Fibroblast of villous mesenchyme (primary cell): ENCODE measurements at places on chromosomes 12 and 14. TPM values are rescaled to one million over a fixed set of nuclear protein-coding genes. Genes with fewer than 3 reads are reported as not detected.

DNA sequence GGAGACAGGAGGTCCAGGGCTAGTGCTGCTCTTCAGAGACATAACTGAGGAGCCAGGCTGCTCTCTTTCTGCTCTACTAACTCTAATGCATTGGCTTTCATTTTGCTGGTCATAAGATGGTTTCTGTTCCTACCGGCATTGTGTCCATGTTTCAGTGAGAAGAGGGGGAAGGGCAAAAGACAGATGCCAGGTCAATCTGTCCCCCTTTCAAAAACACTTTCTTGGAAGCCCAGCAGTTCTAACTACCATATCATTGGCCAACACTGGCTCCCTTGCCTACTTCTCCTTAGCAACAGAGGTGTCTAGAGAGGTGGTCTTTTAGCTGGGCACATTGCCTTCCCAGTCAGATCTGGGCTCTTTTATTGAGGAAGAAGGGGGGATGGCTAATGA is 63.9 kb downstream of the TGFB3 start:
- no peak for DNase-seq

DDX47 gene
- total RNA-seq = 71.2 and 118 TPM in 2 replicates

DNA sequence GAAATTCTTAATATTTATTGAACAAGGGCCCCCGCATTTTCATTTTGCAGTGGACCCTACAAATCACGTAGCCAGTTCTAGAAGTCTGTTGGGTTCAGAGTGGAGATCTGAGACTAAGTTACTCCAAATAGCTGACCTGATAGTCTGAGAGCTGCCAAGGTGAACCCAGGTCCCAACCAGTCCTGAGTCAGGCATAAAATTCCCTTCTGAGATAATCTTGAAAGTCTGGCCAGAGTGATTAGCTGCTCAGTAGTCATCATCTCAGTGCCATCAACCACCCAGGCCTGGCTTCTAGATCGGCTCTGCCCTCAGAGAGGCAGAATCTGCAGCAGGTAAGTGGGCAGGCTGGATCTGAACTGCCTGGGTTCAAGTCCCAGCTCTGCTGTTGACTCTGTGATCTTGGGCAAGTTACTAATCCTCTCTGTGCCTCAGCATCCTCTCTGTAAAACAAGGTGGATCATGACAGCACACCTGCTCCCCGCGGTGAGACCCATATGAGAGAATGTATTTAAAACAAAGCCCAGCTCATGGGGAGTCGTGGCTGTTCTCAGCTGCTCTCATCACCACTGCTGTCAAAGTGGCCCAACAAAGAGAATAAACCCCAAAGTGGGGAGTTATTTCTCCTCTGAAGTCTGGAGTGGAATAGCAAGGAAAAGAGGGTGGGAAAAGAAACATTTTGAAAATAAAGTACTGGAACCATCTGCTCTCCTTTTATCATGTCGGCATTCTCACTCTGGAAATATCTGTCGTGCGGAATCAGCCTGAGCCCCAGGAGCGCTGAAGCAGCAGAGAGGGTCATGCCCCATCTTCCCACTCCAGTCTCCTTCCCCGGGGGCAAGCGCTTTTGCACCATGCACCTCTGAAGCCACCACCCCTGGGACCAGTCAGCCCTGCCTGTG is 193.3 kb downstream of the DPF3 start:
- no peak for DNase-seq

DNA sequence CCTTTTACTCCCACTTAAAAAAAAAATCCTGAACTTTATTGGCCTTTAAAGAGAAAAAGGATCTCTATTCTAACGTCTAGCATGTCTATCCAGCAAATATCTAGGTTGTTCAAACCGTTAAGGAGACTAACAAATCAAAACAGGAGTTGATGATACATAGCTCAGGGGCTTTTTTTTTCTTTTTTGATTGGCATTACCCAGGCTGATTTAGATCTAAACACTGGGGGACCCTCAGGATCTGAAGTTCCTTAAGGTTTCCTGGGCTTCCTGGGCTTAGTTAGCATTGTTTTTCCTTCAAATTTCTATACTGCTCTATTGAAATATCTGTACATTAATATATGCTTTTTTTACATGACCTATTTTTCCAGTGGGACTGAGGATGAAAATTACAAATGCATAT is 42.3 kb downstream of the EFCAB11 start:
- DNase-seq = no peak

EML5 gene
- total RNA-seq = 0.32 and 0.86 TPM in 2 replicates

DNA sequence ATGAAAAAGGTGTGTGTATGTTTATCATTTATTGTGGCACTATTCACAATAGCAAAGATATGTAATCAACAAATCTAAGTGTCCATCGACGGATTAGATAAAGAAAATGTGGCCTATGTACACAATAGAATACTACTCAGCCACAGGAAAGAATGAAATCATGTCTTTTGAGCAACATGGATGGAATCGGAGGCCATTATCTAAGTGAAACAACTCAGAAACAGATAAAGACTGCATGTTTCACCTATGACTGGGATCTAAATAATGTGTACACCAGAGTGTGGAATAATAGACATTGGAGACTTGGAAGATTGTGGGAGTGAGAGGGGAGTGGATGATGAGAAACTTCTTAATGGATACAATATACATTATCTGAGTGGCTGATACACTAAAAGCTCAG is 44.0 kb downstream of the CCER1 start:
- DNase-seq = no peak

DNA sequence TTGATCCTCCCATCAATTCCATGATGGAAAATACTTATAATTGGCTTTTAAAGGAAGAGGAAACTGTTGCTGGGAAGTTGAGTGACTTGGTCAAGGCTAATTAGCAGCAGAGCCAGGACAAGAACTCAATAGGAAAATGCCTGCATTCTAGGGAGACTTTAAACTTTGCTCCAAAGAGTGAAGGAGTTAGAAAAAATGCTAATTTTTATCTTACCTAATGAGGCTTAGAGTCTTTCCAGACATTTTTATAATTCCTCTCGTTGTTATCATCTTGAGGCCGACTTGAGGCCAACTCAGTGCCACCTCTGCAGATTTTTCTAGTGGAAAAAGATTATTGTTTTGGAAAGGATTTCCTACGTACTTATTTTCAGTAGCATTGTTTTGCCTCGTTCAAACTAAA is 344.6 kb downstream of the ETNK1 start:
- no peak for DNase-seq

DNA sequence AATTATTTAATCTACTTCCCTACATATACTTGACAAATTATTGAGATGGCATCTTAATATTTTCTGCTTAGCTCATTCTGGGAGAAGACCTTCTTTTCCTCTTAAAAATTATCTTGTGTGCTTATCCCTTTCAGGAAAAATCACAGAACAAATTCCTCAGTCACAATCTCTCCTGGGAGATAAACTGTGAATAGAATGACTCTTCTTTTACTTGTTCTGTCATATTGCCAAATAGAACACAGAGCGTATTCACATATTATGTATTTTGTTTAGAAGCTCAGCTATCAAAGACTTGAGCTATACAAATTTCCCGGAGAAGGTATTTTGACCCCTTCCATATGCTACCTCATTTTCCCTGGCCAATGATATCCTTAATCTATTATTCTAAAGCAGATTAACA is 146.7 kb downstream of the TMEM117 start:
- no peak for DNase-seq

GRCh38 chr12:2382370-2383155 is 329.8 kb downstream of the CACNA1C start:
- peak; percentile 16 for DNase-seq

MUCL1 gene
- not detected in 2 replicates for total RNA-seq

DNA sequence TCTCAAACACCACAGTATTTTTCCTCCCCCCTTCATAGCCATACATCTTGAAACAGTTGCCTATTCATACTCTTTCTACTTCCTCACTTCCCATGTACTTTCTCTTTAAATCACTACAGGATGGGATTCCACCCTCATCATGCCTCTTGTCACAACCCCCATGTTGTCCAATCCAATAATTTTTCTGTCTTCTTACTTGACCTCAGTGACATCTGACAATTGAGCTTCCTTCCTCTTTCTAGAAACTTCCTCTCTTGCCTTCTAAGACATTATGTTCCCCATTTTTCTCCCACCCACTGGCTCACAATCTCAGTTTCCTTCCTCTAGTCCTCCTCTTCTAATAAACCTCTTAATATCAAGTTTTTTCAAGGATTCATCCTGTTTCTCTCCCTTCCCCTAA is 5.3 kb downstream of the C2CD5 start:
- DNase-seq = no peak

- peak; percentile 92 for DNase-seq
Observed at GRCh38 chr14:85415015-85415712, 114.8 kb upstream of the FLRT2 start.

- no peak for DNase-seq
Observed at GRCh38 chr12:10557766-10558165, 52.1 kb downstream of the EIF2S3B start.

GRCh38 chr14:71103662-71104484 is 196.6 kb downstream of the PCNX1 start:
- DNase-seq = peak; percentile 83

ERBB3 gene
- 0.32 and 1.7 TPM in 2 replicates for total RNA-seq

GRCh38 chr14:65160091-65160490 is 57.8 kb upstream of the MAX start:
- no peak for DNase-seq

DNA sequence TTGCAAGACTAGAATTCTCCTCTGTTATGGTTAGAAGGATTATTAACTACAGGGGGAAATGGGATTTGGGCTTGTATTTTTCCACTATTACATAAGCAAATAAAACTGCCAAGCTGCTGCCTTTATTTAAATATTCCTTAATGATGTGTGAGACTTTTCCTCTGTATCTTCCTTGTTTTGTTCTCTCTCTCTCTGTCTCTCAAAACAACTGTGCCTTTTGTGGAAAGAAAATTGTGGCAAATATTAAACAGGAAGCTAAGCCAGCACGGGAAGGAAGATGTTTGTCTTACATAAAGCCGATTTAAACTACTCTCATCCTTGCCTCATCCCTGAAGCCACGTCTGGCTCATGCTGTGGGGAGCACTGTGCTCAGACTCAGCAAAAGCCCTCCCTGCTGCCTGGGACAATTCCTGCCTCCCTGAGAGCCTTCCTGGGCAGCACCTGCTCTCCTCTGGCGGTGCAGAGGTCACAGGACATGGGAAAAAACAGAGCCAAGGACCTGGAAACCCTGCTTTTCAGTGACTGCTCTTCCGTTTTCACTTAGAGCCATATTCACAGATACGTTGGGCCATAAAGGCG is 237.2 kb downstream of the SLC15A4 start:
- DNase-seq = no peak

DBX2 gene
- not detected in 2 replicates for total RNA-seq

DNA sequence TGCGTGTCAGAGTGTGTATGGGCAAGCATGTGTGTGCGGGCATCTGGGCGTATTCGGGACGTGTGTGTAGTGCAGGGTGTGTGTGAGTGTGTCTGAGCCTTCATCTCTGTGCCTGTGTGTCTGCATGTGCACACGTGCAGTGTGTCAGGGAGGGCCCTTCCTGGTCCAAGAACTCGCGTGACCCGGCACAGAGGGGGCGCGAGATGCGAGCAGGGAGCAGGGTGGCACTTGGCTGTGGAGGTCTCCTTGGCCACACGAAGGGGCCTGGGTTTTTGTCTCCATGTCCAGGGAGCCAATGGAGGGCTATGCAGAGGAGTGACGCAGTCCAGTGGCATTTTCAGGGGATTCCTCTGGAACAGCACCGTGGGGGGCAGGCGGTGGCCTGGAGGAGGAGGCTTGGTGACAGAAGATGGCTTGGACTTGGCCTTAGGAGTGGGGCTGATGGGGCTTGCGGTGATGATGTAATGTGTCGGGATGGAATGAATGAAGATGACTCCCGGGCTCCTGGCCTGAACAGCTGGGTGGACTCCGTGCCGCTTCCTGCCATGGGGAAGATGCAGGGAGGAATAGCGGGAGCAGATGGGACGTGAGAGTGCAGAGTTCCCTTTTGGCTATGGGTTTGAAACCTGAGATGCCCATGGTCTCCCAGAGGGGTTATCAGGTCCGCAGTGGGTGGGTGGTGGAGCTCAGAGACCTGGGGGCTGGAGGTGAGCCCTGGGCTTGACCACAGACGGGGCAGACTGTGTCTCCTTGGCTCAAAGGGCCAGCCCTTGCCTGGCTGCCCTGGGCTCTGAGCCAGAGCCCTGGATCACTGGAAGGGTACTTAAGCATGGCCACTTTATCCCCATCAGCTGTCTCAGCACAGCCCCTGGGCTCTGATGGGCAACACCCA is 208.3 kb downstream of the PHETA1 start:
- no peak for DNase-seq

DNA sequence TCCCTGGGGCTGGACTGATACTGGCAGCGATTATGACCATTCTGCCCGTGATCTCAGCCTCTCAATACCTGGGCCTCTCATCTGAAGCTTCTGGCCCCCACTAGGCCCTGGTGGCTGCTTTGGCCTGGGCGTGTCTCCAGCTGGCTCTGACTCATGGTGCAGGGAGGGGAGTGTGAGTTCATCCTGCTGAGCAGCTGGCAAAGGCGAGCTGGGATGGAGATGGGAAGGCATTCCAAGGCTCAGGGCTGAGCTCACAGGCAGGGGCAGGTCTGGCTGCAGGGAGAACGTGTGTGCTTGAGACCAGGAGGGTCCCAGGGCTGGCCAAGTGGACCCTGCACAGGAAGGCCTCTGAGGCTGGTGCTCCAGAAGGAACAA is 221.8 kb downstream of the TMEM121 start:
- DNase-seq = no peak

DNA sequence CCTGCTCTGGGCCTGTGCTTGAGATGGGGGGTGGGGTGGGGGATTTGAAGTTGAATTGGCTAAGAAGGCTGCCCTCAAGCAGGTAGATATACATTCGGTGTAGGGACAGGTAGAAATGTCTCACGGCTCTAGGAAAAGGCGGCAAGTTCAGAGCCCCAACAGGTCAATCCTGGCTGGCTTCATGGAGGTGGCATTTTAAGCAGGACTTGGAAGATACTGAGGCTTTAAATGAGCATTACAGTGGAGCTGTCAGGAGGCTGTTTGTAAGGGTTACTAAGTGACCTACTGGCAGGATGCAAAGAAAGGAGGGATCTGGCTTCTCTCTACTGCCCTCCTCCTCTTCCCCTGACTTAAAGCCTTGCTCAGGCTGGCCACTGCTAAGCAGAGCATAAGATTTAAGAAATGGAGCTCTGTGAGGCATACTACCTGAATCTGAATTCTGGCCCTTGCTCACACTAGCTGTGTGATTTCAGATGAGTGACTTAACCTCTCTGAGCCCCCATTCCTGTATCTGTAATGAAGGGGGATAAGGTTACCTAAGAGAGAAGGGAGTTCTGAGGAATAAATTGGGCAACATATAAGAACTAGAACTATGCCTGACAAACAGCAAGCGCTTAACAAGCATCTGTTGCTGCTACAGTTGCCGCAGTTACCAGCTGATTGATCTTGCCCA is 61.6 kb downstream of the SLC24A4 start:
- DNase-seq = peak; percentile 18

ARHGEF25 gene
- total RNA-seq = 28.0 and 48.4 TPM in 2 replicates

GRCh38 chr12:123951467-123951866 is 21.2 kb downstream of the CCDC92 start:
- DNase-seq = no peak
